Endodermal cell (in vitro differentiated cells): ENCODE measurements at places on chromosomes 7 and 10. TPM values are rescaled to one million over a fixed set of nuclear protein-coding genes. Genes with fewer than 3 reads are reported as not detected.

- peak overlapping the region; percentile 85 for H3K27ac ChIP-seq
- peaks cover 90% of the 10 kb centered on the region for H3K27me3 ChIP-seq
- peak overlapping the region; percentile 84 for H3K4me3 ChIP-seq
- H3K4me1 ChIP-seq: no peaks in the 10 kb centered on the region
- peak; percentile 81 for DNase-seq
- H3K36me3 ChIP-seq: no peaks in the 10 kb centered on the region
These were observed 1.3 kb upstream of the GFRA1 start for GRCh38 chr10:116274064-116274904.

- no peak overlapping the region for H3K27ac ChIP-seq
- no peak for DNase-seq
- no peaks in the 10 kb centered on the region for H3K4me1 ChIP-seq
These were observed 75.7 kb downstream of the IGF2BP3 start for GRCh38 chr7:23394488-23395171.

GRCh38 chr10:93072225-93072712, 1.4 kb upstream of the CYP26A1 start:
- DNase-seq: peak; percentile 80
- peaks cover 3% of the 10 kb centered on the region for H3K4me1 ChIP-seq
- peak overlapping the region; percentile 93 for H3K4me3 ChIP-seq
- H3K36me3 ChIP-seq: peaks cover 31% of the 10 kb centered on the region
- no peak overlapping the region for H3K27ac ChIP-seq

DNA sequence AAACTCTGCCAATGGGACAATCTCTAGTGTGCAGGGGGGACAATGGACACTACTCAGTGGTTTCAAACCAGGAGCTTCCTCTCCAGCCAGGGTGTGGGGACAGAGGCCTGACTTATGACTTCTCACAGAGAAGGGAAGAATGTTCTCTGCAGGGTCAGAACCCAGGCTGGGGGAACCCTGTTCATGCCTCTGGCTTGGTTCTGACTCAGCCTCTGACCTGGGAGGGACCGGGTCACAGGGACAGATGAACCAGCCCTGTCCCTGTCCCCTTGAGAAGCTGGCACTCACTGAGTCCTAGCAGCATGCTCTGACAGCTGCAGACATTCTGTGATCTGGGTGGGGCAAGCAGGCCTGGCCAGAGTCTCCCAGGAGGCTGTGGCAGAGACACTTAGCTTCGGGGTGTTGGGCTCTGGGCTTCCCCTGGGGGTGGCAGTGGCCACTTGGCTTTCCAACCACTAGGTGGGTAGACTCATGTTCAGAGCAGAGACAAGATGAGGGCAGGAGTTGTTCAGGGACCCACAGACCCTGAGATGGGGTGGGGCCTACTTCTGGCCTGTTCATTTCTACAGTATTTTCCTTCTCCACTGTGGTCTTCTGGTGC, 13.6 kb downstream of the TSPAN15 start:
- no peak overlapping the region for H3K27ac ChIP-seq
- H3K27me3 ChIP-seq: no peaks in the 10 kb centered on the region
- no peak overlapping the region for H3K4me3 ChIP-seq

- no peak overlapping the region for H3K4me3 ChIP-seq
- H3K27me3 ChIP-seq: no peaks in the 10 kb centered on the region
- H3K4me1 ChIP-seq: no peaks in the 10 kb centered on the region
These were observed 97.3 kb downstream of the GRID1 start for GRCh38 chr10:86269332-86269731.

DNA sequence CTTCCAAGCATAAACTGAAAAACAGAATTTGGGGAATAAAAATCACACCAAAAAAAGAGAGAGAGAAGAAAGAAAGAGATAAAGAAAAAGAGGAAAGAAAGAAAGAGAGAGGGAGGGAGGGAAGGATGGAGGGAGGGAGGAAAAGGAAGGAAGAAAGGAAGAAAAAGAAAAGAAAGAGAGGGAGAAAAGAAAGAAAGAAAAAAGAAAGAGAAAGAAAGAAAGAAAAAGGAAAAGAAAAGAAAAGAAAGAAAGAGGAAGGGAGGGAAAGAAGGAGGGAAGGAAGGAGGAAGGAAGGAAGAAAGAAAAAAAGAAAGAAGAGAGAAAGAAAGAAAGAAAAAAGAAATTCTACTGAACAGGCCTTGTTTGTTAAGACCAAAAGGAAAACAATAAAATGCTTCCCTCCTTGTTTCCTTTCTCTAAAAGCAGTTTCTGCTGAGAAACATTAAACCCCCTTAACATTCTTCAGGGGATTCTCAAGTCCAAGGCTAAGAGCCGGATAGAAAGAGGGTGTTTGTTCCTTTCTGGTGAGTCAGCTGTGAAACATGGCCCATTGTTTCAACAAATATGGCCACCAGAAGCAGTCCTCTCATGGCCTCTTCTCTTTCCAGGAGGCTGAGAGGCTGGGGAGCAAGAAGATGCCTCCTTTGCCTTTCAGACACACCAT, 46.9 kb upstream of the GPAM start:
- H3K4me3 ChIP-seq: peak overlapping the region; percentile 50
- H3K27me3 ChIP-seq: no peaks in the 10 kb centered on the region
- no peak for DNase-seq
- no peak overlapping the region for H3K27ac ChIP-seq

The EPO gene
- 0.29 and 0.33 TPM in 2 replicates for total RNA-seq
